OCI-M1 (cell line): ENCODE measurements at places on chromosomes 12 and 14.

GRCh38 chr12:118541934-118542333, 165.6 kb downstream of the SUDS3 start:
- DNase-seq = peak; percentile 18

GRCh38 chr14:93299416-93299815, 33.4 kb downstream of the BTBD7 start:
- DNase-seq = peak; percentile 20

GRCh38 chr12:124233041-124233796, 61.7 kb upstream of the RFLNA start:
- no peak for DNase-seq

DNA sequence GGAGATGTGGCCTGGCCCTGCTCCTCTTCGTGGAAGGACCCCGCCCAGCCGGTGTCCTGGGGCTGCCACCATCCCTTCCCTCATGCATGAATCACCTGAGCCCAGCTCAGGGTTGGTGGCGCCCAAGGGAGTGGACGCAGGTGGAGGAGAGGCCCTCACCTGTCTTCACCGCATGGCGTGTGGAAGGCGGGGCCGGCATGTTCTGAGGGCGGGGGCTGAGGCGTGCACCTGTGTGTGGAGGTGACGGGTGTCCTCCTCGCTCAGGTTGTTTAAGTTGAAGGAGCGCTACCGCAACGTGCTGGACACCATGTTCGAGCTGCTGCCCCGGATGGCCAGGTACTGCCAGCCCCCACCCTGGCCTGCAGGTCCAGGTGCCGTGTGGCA, 47.0 kb downstream of the SLC8B1 start:
- DNase-seq = no peak

GRCh38 chr14:102590667-102591099, 1.8 kb upstream of the RCOR1 start:
- peak; percentile 6 for DNase-seq

DNA sequence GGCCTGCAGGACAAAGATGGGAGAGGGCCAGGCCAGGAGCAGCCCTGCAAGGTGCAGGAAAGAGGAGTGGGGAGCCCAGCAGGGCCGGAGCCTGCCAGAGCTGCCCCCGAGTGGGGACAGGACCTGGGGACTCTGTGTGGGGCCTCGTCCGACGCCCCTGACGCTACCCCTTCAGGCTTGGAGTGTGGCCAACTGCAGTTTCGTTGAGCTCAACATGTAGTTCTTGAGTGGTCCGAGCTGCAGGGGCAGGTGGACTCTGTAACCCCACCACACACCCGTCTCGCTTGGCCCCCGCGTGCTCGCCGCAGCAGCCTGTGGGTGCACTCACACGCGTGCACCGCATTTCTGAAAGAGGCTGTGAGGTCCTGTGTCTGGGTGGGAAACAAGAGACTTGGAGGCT, 2.0 kb downstream of the ASPG start:
- no peak for DNase-seq

DNA sequence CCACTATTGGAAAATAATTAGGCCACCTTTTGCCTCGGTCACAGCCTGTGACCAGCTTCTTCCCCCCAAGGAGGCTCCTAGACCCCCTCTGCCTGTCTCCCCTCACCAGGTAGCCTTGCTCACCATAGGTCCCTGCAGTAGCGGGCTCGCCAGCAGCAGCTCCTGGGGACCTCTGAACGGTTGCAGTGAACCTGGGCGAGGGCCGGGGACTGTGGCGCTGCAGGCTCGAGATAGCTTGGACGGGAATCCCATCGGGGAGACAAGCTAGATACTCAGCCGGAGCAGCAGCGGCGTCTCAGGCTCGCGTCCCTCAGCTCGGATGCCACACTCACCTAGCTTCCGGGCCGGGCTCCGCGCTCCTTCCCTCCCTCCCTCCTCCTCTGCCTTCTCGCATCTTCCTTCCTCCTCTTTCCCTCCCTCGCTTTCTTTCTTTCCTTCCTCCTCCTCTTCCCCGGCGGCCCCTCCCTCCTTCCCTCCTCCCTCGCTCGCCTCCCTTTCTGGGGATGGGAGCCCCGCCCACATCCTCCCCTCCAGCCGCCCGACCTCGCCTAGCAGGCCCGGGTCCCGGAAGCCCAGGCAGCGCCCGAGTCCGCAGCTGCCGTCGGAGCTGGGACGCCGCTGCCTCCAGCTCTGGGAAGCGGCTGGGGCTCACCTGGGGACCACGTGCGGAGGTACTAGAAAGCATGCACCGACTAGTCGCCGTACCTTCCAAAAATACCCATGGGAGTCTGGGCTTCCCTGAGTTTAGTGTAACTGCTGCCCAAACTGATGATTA, at the start of gene BMP4:
BMP4 (minus strand) TSS at position 399 of the 775 bp plus-strand sequence. CDS start 4,603 bp downstream, outside the sequence.
- DNase-seq = no peak

GRCh38 chr12:132056951-132057350, 87.2 kb downstream of the DDX51 start:
- no peak for DNase-seq

- no peak for DNase-seq
These were observed 143.6 kb downstream of the EMP1 start for GRCh38 chr12:13340149-13340548.

GRCh38 chr12:71840231-71840847, 780 bp downstream of the TBC1D15 start:
- peak; percentile 71 for DNase-seq

DNA sequence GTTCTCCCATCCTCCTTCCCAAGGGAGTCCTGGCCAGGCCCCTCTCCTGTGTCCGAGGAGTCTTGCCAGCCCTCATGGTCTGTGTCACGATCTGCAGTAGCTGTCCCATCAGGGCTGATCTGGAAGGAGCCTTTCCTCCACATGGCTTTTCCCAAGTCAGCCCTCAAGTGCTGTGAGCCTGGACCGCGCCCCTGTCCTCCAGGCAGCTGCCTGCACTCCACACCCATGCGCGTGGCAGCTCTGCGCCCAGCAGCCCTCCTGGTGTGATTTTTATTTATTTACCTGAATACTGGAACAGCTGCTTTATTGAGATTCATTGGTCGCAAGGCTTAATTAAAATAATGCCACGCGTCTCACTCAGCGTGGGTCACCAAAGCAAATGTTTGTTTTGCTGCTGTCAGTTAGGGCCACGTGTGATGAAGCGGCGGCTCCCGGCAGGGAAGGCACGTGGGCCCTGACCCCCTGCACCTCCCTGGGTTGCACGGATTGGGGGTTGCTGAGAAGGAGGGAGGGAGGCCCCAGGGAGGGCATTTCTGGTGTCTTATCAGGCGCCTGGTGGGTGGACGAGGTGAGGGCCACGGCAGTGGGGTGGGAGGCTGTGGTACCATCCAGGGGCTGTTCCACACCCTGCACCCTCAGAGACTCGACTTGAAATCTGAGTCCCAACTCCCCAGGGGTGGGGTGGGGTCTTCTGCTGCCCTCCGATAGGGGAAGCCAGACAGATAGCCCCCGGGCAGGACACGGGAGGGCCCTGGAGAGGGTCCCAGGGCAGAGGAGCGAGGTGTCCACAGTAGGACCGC, 206.3 kb upstream of the C14orf180 start:
- no peak for DNase-seq

- DNase-seq = no peak
These were observed 139.5 kb downstream of the SLC38A6 start for GRCh38 chr14:61120576-61120975.

- DNase-seq = no peak
These were observed 393.2 kb downstream of the TMEM121 start for GRCh38 chr14:105919458-105920150.

DNA sequence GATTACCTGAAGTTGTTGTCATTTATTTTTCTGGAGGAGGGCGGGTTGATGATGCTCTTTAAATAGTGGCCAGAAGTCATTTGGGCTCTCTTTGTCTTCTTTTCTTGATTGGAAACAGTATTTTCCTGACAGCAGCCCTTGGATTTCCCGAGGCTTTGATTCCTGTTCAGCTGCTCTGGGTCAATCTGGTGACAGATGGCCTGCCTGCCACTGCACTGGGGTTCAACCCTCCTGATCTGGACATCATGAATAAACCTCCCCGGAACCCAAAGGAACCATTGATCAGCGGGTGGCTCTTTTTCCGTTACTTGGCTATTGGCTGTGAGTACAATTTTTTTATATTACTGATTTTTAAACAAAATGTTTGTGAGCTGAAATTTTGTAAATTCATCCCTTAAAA, 60.4 kb downstream of the ANAPC7 start:
- DNase-seq = no peak

- peak; percentile 66 for DNase-seq
These were observed 597 bp downstream of the MLF2 start for GRCh38 chr12:6752167-6752920.

GRCh38 chr12:1533602-1534304, 60.6 kb downstream of the FBXL14 start:
- peak; percentile 67 for DNase-seq

GRCh38 chr14:25484906-25485305, 435.0 kb upstream of the STXBP6 start:
- no peak for DNase-seq

DNA sequence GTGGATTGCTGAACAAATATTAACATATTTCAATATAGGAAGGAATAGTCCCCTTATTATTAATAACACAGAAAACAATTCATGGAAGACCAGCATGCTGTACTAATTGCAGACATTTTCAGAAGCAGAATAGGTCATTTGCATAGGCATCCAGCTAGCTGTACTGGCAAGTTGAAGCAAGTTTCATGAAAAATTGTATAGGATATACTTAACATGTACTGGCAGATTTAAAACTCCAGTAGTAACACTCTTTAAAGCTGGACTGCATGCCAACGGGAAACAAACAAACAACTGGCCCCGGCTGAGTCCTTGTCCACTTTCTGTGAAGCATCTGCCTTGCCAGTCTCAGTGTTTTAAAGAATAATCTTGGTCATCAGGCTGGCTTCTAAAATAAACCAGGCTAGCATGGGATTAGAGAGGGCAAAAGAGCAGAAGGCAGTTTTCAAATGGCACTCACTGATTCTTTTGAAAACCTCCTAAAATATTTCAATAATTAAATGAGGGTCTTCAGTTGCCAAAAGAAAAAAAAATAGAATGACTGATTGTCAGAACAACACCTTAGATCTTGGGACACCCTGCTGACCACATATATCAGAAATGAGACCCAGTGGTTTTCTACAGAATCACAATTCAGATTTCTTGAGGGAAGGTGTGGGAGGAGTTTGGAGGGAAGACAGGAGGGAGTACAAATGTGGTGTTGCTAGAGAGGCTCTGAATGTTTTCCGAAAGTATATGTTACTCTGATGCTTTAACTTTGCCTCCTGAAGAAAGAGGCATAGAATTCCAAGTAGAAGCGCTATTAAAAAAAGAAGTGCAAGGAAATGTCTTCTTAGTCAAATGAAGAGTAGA, 122.5 kb upstream of the KRAS start:
- DNase-seq = no peak

DNA sequence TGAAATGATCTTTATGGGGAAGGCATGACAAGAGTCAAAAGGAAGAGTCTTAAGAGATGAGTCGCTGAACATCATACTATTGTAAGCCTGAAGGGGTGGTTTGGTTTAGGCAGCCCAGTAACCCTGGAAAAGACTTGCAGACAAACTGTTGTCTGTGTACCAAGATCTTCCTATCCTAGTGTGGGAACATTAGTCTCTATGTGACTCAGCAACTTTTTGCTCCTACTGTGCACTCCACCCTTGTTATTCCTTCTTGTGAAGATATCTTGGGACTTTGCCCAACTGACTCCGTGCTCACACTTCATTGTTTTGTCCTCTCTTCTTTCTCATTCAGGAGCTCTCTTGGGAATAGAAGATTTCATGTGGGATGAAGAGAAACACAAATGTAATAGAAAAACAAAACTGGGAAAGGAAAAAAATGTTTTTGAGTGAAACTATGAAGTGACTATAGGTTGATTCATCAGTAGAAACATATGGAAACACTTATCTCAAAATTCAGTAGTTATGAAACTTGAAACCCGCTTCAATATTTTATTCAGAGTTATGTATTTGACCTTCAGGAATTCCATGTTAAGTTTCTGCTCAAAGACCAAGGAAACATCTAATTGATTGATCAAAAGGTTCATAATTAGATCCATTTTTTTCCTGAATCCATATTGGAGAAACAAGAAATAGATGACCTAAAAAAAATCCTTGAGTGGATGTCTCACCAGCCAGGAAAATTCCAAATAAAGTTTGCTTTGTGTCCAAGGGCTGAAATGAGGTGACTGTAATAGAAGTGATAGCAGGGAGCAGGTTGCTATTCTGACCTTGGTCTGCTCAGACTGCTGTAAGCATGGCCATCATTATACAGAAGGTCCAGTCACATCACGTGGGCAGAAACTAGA, 67.2 kb downstream of the BTG1 start:
- peak; percentile 59 for DNase-seq

DNA sequence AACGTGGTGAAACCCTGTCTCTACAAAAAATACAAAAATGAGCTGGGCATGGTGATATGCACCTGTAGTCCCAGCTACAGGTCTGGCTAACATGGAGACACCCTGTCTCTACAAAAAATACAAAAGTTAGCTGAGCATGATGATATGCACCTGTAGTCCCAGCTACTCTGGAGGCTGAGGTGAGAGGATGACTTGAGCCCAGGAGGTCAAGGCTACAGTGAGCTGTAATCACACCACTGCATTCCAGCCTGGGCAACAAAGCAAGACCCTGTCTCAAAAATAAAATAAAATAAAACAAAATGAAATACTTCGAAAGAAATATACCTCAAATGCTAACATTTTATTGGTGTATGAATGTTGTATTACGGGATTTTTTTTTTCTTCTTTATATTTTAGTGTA, 107.6 kb upstream of the EGLN3 start:
- no peak for DNase-seq

DNA sequence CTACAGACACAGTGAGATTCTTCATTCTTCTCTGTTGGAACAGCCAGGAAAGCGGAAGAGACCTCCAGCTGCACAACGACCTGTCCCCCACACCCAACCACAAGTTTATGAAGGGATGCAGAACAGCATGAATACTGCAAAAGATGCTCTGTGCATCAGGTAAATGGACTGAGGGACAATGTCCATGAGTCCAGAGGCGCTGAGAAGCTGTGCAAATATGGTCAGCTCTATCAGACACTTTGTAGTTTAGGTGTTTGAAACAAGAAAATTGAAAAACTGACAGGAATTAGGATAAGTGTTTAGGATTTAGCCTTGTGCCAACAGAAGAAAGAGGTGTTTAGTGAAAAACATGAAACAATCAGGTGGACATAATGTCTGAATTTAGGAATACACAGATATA, 33.1 kb upstream of the PZP start:
- no peak for DNase-seq

- no peak for DNase-seq
These were observed 22.4 kb upstream of the PPP1CC start for GRCh38 chr12:110765111-110765510.

- no peak for DNase-seq
These were observed 38.8 kb downstream of the MAP3K9 start for GRCh38 chr14:70770490-70770889.
